Stimulated activated CD4-positive, alpha-beta T cell treated with anti-CD3 and anti-CD28 coated beads, Interleukin-2, amount 100 ng/mL, for 24 hours (primary cell): ENCODE measurements at places on chromosomes 7 and 10.
A peak's percentile ranks its signal among the peaks of the same experiment; 100 is the strongest.

GRCh38 chr7:35780070-35780469 lies 20.8 kb upstream of the SEPTIN7 start:
- DNase-seq, result no peak

DNA sequence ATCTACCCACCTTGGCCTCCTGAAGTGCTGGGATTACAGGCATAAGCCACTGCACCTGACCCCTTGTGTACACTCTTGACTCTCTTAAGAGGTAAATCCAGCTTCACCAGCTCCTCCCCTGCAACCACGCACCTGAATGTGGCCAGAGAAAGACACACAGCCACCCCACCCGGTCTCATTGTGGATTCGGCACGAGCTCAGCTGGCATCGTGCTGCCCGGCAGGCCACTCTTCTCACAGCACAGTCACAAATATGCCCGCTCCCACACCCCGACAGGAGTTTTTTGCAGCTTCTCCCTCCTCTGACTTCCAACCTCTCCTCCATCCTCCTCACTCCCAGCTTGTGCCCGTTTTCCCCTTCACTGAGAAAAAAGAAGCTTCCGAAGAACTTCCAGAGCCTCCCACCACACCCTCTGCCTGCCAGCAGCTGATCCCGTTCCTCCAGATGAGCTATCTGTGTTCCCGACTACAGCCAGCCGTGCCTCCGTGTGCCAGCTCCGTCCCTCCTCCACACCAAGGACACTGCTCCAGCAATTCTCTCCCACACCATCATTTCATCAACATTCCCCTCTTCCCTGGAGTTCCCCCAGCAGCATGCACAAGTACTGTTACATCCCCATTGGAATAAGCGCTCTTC lies 8.0 kb upstream of the SMARCD3 start:
- DNase-seq, result no peak

DNA sequence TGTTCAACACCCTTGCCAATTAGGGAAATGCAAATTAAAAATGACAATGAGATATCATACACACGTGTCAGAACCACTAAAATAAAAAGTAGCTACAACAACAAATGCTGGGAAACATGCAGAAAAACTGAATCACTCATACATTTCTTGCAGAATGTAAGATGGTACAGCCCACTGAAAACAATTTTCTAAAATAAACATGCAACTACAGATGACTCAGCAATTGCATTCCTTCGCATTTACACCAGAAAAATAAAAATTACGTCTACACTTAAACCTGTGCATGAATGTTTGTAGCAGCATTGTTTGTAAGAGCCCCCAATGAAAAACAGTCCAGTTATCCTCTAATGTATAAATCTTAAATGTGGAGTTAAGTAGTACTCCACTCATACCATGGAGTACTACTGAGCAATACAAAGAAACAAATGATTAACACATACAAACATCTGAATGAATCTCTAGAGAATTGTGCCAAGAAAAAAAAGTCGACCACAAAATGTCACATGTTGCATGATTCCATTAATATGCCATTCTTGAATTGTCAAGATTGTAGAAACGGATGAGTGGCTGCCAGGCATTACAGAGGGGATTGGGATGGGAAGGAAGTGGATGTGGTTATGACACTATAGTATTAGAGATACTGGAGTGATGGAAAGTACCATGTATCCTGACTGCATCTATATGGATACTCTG lies 134.6 kb upstream of the NPSR1 start:
- DNase-seq, result no peak

DNA sequence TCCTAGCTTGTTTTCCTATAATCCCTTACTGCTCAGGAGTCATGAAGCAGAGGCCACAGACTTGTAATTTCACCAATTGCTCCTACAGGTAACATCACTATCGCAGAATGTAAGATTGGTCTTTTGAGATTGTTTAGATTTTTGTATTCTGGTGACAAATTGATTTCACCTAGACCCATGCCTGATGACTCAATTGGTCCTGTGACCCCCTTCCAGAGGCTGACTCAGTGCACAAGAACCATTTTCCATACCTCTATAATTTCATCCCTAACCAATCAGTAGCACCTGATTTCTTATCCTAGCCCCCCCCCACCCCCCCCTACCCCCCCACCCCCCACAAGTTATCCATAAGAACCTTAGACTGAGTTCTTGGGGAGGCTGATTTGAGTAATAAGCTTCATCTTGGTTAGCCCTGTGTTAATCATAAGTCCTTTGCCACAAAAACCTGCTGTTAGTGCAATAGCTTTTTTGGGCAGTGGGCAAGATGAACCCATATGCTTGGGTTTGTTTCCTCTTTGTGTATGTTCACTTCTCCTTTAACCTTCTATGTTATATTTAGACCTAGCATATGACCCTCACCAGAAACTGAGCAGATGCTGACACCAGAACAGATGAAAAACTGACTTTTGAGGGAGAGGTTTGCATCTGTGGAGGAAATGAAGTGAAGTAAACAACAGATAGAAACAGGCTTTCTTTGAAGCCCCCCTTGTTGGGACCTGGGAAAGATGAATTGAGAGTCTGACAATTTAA lies 187.1 kb downstream of the KIF20B start:
- DNase-seq, result no peak

DNA sequence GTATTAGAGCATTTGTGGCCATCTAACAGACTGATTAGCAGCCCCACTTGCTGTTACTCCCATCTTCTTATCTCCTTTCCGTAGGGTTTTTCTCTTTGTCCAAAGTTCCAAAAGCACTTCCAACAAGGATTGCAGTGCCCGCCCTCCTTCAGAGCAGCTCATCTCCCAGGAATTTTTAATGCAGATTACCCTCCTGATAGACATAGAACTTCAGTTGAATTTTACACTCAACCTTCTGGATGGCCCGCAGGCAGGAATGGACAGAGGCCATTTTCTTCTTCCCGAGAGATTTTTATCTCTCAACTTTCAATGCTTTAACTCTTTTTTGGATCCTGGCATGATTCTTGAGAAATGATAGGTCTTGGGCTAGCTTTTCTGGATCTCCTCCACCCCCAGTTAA lies 23.3 kb downstream of the PRKG1 start:
- no peak for DNase-seq

GRCh38 chr7:17384400-17384799 lies 85.9 kb downstream of the AHR start:
- no peak for DNase-seq

DNA sequence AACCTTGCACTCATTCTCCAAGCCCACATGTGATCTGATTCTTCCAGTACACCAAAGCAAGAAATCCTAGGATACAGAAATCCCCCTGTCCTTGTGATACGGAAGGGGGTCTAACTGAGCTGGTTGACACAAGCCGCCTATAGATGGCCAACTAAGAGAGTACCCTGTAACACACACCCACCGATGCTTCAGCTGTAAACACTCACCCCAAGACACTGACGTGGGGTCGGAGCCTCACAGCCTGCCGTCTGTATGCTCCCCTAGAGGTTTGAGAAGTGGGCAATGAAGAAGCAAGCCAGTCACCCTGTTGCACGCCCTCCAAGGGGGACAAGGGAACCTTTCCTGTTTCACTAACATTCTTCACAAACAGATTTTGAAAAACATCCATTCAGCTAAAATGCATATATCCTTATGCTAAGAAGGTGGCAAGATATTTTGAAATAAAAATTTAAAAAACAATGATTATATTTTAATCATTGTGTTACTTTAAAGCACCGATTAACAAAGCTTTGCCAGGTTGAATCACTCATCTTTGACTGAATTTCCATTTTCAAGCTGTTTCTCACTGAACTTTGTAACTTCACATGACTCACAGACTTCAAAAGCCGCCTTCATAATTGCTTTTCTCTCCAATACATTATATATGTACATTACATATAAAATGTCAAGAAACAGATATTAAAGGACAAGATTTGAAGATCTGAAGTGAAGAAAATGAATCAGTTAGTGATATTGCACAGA lies 329.3 kb downstream of the ARL4A start:
- DNase-seq, result no peak

DNA sequence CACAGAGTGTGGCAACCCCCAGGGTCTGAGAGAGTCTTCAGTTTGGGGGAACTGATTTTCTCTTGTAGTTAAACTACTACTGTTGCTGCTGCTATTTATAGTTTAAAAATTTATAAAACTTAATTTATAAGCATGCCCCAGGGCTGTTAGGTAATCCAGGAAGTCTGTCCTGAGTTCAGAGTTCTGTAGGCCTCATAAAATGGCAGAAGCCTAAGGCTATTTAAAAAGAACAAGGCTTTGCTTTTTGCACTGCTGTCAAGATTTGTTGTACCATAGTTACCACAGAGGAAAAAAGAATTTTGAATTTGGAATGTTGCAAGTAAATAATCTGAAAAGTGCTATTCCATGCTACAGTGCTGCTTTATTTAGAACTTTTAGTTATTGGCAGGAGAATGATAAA lies 66.1 kb downstream of the AGK start:
- DNase-seq, result no peak

GRCh38 chr10:86632009-86632800 lies 22.1 kb upstream of the OPN4 start:
- peak; percentile 14 for DNase-seq

GRCh38 chr10:12966067-12966466 lies 35.4 kb downstream of the CCDC3 start:
- no peak for DNase-seq

- DNase-seq, result no peak
Observed at GRCh38 chr10:3578682-3579081, 206.3 kb downstream of the KLF6 start.

GRCh38 chr10:118047880-118048279 lies 1.1 kb upstream of the RAB11FIP2 start:
- DNase-seq, result no peak

GRCh38 chr7:67631476-67631875 lies 634.8 kb downstream of the TYW1 start:
- no peak for DNase-seq
